ENCODE measurements at places on chromosomes 12 and 14.

DNA sequence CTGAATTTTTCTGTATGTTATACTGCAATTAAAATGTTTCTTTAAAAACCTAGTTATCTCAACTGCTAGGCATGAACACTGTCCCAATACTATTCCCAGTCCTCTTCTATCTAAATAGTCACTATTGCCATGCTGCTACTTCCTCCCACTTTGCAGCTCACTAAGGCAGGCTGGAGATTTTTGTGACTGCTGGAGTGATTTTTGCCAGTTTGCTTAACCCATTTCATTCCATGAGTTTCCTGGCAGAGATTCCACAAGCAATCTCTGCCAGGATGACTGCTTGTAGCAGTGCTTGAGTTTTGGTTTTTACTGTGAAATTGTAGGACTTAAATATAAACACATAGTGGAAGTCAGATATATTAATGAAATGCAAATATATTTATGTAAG, 80.8 kb downstream of the BHLHE41 start:
- no peak for DNase-seq

GRCh38 chr14:54881761-54882401, 20.7 kb downstream of the GCH1 start:
- no peak for DNase-seq

DNA sequence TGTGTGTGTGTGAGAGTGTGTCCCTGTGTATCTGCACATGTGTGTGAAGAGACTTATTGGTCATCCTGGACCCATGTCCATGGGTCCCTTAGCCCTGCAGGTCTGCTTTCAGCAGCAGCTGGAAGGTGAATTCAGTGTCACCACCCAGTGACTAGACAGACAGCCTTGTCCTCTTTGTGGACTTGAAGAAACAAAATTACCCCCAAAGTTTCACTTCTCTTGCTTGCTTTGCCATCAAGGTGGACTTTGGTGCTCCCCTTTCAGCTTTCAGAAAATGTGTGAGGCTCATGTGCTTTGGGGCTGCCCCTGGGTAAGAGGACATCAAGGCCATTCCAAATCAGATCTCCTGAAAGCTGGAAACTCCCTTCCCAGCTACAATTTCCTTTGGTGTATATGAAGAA, 1063.8 kb downstream of the BCL11B start:
- DNase-seq = no peak

DNA sequence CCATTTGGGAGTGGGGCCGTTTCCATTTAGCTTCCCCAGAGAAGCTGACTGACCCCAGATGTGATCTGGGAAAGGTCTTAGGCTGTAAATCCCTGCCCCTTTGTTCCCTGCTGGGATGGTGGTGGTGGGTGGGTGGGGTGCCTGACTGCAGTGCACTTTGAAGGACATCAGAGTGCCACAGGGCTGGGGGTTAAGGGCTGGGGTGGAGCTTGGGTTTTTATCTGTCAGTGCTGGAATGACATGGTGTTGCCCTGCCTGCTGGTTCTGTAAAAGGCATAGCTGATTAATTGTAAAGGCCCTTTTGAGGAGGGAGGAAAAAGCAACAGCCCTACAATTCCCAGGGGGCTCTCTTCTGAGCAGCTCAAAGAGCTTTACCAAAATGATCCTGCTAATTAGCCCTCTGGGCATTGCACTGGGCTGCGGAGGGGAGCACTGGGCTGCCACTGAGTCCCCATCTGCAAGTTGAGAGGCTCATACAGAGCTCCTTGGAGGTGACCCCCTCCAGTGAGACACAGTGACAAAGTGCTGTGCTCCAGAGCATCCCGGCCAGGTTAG, 21.1 kb downstream of the PLEKHG3 start:
- DNase-seq = peak; percentile 26

- DNase-seq = no peak
These were observed 11.8 kb upstream of the FBXO21 start for GRCh38 chr12:117202033-117202432.

- DNase-seq = no peak
These were observed 206.3 kb downstream of the ACSS3 start for GRCh38 chr12:81284137-81284536.

DNA sequence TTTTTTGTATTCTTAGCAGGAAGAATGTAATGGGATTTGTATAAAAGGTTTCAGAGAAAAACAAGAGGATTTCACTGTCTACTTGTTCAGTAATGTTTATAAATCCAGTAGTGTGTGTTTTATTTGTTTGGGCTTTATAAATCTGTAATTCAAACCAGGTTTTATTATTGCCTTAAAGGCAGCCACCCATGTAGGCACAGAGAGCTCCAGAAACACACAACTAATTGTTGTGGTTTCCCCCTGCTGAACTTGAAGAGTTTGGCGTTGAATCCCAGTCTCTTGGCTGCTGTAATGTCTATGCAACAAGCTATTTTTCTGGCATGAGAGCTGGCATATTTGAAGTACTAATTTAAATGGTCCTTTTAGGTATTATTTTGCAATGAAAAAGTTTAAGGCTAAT, 63.4 kb upstream of the SLCO1C1 start:
- no peak for DNase-seq

DNA sequence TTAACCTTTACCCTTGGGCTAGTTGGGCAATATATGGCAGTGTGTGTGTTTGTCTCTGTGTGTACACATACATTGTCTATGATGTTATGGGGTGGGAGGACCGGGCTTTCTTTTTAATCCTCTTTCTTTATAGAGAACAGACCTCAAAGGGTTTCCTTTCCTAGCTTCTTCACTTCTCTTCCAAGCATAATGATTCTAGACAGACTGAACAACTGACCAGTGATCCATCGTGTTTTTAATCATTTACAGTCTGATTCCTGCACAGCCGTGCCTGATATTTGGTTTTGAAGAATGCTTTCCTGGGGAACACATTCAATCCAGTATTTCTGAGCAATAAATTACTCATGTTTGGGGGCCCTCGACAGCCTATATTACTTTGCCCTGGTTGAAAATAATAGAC, 481.1 kb upstream of the DCN start:
- DNase-seq = no peak
